ENCODE measurements at places on chromosomes 1 and 21.

DNA sequence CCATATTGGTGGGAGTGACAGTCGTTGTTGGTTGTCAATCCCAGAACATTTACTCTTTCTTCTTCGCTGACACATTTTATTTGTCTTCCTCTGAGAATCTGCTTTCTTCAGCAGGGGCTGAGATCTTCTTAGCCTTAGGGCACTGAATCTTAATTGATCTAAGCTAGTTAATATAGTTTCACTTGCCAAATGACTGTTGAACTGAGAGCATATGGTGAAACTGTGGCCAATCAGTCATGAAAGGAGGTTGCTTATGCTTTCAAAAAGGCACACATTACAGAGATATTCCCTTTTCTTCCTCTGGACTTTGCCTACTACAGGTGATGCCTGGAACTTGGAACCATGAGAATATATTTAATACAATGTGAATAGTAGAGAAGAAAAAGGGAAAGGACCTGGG is 60.0 kb upstream of the KIAA0040 start:
- no peak for DNase-seq

GRCh38 chr1:92554216-92554615 is 67.5 kb upstream of the GFI1 start:
- no peak for DNase-seq

DNA sequence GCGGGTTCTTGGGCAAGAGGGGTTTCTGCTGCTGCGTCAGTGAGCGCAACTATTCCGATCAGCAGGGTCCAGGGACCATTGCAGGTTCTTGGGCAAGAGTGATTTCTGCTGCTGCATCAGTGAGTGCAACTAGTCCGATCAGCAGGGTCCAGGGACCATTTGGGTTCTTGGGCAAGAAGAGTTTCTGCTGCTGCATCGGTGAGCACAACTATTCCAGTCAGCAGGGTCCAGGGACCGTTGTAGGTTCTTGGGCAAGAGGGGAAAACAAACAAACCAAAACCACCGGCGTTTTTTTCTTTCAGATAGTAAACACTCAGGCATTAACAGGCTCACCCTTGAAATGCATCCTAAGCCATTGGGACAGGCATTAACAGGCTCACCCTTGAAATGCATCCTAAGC is 32.6 kb downstream of the SPATA6 start:
- no peak for DNase-seq

DNA sequence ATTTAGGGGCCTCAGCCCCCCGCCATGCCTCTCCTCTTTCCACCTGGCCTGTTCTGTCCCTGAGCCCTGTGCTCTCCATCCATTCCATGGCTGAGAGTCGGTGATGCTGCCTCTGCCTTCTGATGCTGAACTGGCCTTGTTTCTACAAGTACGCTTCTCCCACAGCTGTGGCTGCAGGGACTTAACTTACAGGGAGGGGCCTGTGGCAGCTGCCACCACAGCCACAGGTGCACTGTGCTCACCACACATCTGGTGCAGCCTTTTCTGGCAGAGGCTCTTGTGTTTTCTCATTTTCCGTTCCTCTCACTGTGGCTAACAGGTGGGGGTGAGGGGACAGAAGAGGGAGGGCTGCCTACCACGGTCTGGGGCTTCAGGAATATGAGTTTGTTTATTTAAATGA is 4.2 kb downstream of the FMO1 start:
- no peak for DNase-seq

GRCh38 chr1:237748171-237748960 is 142.4 kb downstream of the ZP4 start:
- DNase-seq, result no peak

DNA sequence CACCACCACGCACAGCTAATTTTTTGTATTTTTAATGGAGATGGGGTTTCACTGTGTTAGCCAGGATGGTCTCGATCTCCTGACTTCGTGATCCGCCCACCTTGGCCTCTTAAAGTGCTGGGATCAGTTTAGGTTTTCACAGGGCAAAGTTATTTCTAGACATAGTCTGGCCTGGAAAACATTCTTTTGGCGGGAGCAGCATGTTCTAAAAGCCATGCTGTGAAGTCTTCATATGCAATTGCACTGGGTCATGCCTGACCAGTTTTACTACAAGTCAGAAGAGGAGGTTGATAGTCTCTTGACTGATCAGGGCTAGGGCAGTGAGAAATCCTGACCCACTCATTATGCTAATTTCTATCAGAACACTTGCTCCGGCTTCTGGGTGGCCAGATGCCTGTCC is 131.6 kb upstream of the POU3F1 start:
- DNase-seq, result no peak
